ENCODE measurements at places on chromosomes 16 and 17.

GRCh38 chr17:3911271-3912053, 4.8 kb downstream of the P2RX1 start:
- peak; percentile 44 for DNase-seq

DNA sequence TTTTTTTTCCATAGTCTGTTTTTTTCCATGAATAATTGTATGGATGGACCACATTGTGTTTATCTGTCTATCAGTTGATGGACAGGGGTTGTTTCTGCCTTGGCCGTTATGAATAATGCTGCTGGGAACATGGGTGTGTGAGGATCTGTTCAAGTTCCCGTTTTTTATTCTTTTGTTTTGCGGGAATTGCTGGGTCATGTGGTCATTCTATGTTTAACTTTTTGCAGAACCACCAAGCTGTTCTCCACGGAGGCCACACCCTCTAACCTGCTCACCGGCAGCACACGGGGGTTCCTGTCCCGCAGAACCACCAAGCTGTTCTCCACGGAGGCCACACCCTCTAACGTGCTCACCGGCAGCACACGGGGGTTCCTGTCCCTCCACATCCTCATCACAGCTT, 5.9 kb upstream of the MSLN start:
- no peak for DNase-seq

DNA sequence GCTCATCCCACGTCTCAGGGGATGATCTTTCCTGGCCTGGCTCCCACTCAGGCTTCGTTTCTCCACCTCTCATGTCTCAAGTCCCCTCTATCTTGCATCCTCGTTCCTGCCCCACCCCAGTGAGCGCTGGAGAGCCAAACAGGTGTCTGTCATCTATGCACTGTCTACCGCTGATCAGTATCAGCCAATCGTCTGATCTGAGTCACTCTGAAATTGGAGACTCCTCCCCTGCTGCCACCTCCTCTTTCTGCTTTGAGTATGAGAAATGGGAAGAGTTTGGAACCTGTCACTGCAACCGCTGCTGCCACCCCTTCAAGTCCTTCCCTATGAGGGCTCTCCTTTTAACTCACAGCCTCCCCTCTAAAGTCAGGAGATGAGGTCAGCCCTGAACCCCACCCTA, 28.0 kb downstream of the FZD2 start:
- no peak for DNase-seq

DNA sequence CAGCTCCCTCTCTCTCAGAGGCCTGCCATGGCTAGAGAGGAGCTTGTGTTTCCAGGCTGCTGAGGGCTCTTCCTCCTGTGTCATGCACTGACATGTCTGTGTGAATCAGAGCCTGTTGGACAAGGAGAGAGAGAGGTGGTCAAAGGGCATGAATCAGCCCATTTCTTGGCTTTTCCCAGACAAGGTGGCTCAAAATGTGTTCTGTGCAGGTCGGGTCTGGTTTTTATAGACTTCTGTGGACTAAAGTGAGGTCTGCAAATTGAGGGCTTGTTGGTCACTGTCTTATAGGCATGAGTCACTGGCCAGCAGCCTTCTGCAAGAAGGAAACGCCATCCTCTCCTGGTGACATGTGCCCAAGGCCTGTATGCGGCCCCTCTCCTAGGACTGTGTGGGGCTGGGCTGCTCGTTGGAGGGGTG, 97.9 kb downstream of the FOXL1 start:
- DNase-seq: no peak

GRCh38 chr16:58012481-58012880, 11.3 kb downstream of the USB1 start:
- no peak for DNase-seq

GRCh38 chr16:17590711-17591654, 120.2 kb upstream of the XYLT1 start:
- peak; percentile 71 for DNase-seq

DNA sequence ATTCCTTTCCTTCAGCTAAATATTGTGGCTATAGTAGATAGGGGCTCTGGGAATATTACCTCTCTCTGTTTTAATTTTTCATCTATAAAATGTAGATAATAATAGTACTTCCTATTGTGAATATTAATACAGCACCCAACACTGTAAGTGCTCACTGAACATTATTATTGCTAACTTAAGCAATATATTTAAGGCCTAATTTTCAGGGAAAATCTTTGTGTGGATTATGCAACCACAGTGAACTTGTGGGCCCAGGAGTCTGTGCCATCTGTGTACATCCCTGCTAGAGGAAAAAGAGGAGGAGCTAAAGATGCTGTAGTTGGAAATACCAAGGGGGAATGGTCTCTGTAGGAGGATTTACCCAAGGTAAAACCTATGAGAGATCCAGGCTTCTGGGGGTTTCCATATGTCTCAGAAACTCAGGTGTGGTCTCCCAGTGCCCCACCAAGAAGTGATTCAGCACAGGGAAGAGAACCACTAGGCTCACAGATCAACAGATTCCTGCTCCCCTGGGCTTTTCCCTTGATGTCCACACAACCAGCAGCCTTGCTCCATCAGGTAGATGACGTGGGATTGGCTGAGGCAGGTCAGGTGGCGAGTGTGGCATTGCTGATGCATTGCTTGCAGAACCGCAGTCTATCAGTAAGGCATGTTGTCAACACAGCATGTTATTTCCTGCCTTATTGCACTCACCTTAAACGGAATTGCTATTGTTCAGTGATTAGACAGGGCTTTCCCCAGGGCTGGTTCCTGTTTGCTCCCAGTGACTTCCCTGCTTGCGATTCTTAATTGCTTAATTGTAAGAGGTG, 1.6 kb upstream of the N4BP1 start:
- peak; percentile 86 for DNase-seq

DNA sequence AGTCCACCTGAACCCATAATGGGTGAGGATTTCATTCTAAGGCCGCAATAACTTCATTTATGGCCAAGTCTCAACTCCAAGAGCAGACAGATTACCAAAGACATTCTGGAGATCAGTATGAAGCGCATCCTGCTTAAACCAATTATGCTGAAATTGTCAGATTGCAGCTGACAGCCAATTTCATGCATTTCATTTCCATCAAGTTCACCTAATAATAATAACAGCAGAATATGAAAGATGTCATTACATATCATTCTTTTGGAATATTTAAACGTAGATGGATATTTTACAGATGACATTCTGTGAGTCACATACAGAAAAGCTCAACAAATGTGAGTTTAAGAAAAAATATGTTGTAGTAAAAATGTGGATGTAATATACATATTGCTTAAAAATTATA, 54.9 kb upstream of the NACA2 start:
- no peak for DNase-seq

DNA sequence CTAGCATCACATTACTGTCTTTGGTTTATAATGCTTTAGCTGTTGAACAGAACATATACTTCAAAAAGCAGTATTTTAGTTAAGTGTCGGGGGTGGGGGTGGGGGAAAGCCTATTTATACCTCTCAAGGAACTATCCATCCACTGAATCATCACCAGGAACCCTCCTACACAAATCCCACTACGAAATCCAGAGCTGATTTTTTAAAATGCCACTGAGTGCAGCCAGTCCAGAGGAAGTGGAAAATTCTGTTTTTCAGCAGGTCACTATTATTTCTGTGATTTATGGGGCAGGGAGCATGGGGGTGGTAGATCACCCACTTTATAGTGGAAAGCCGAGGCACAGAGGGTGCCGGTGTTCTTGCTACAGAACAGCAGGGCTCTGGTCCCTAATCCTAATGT, 284.1 kb downstream of the SOX9 start:
- DNase-seq: no peak

DNA sequence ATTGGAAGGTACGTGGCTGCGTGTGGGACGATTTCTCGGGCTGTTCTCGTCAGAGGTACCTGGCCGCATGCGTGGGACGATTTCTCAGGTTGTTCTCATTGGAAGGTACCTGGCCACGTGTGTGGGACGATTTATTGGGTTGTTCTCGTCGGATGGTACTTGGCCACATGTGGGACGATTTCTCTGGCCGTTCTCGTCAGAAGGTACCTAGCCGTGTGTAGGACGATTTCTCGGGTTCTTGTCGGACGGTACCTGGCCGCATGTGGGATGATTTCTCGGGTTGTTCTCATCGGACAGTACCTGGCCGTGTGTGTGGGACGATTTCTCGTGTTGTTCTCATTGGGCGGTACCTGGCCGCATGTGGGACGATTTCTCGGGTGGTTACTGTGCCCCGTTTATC, 50.1 kb upstream of the GNG13 start:
- no peak for DNase-seq

DNA sequence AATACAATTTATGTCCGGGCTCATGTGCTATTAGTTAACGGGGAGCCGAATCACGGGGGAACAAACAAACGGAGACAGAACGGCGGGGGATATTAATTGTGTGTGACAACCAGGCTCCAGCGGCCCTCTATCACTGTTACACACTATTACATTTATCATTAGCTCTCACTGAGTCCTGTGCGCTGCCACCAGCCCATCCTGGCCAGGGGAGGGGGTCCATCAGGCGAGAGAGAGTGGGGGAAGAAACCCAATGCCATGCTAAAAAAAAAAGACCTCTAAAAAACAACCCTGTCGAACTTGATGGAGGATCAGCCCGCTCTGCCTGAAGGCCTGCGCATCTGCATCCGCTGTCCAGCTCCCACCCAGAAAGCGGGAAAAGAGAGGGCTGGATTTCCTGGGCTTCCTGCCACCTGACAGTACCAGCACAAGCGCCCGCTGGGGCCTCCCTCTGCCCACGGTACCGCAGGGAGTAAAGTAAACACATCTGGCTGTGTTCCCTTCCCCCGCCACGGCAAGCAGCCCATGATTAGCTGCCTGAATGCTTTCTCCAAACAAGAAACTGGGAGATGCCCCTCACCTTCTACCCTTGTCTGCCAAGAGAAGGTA, 41.7 kb downstream of the PIPOX start:
- DNase-seq: no peak

DNA sequence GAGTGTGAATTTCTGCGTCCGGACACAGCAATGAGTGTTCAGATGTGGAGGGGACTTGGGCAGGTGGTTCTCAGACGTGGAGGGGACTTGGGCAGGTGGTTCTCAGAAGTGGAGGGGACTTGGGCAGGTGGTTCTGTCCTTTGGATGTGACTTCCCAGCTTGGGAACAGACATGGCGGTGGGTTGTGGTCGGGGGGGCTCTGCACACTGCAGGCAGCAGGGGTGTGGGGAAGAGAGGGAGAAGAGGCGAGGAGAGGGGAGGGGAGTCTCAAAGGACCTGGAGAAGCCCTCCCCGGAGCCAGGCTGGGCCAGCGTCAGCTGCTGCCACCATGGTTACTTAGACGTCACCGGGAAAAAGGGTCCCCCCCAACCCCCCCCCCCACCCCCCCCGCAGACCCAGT, 9.8 kb downstream of the SOX8 start:
- DNase-seq: no peak

- no peak for DNase-seq
Measured at GRCh38 chr16:84501077-84501735, 3.3 kb downstream of the MEAK7 start.

- DNase-seq: no peak
Measured at GRCh38 chr17:58703137-58703915, 10.9 kb downstream of the RAD51C start.

GRCh38 chr16:4428500-4428899, 2.8 kb downstream of the DNAJA3 start:
- DNase-seq: no peak

GRCh38 chr17:9144502-9145249, 123.4 kb downstream of the NTN1 start:
- DNase-seq: no peak

- no peak for DNase-seq
Measured at GRCh38 chr16:25210758-25211157, 6.0 kb upstream of the AQP8 start.

GRCh38 chr16:70688246-70688742, 2.4 kb upstream of the MTSS2 start:
- DNase-seq: no peak

DNA sequence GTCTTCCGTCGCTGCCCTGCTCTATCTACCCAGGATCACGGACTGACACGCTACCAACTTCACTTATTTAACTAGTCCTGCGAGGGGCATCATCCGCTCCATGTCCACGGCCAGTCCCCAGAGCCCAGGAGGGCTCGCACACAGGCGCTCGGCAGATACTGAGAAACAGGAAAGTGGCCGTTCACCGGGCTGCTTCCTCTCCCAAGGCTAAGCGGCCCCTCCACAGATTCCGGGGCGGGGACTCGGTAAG, 388 bp downstream of the OXLD1 start:
- DNase-seq: no peak
